ENCODE measurements at places on chromosomes 5 and 9. TPM values are rescaled to one million over a fixed set of nuclear protein-coding genes. Genes with fewer than 3 reads are reported as not detected.

GRCh38 chr5:158050421-158050820 lies 191.5 kb upstream of the CLINT1 start:
- no peak for DNase-seq

DNA sequence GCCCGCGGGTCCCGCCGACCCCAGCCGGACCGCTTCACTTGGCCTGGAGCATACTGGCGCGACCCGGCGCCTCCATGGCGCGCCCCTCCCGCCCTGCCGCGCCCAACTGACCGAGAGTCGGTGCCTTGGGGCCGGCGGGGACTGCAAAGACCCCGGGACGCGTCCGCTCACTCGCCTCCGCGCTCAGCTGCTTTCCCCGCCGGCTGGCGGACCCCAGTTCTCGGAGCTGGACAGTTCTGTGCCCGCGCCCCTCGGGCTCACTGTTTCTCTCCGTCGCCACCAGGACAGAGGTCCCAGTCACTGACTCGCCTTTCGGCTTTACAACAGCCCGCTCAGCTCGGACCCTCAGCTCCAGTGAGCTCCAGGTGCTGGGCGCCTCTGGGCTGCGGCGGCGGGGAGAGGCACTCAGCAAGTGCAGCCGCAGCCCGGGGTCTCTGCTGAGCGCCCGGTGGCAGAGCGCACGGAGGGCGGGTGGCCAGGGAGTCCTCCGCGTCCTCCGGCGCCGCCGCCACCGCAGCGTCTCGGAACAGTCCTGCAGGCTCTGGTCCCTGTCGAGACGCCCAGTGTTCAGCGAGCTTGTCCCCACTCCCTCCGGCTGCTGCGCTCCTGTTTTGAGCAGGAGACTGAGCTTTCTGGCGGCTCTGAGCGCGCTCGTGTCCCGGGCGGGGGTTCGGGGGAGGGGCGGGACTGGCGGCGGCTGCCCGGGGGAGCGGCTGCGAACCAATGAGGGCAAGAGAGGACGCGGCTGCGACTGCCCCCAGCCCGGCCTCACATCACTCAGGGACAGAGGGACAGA lies at the start of gene SMIM32:
TSS of gene SMIM32 (minus strand) at position 637 of the 796 bp plus-strand sequence. CDS start 638 bp downstream, outside the sequence.
- no peak for DNase-seq

DNA sequence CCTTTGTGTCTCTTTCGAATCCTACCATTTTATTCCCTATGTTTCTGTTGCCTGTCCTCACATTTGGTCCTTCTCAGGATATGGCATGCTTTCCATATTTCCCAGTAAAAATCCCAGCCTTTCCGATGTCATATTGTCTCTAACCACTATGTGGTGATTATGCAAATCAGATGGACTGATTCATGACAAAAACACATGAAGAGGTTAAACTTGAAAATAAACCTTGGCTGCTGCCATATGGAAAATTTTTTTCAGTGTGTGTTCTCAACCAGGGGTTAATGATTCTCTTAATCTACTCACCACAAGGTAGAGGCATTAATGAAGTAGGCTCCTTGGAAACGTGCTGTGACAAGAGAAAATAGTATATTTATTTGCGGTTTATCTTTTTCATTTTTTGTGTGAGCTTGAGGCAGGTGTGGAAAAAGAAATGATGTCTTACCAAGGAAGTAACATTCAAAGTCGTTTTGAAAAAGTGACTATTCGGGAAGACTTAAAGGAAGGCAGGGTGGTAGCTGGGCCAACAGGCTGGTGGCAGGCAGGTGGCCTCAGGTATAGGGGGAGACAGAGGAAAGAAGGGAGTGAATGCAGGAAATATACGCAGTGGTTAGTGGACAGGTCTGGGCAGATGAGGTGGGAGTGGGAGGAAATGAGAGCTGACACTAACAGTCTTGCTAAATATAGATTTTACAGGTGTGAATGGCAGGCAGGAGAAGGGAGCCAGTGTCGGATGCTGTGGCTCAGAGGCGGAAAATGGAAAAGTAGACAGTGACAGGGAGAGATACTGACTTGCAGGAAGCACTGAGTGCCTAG lies 46.2 kb downstream of the DMRT2 start:
- no peak for DNase-seq

DNA sequence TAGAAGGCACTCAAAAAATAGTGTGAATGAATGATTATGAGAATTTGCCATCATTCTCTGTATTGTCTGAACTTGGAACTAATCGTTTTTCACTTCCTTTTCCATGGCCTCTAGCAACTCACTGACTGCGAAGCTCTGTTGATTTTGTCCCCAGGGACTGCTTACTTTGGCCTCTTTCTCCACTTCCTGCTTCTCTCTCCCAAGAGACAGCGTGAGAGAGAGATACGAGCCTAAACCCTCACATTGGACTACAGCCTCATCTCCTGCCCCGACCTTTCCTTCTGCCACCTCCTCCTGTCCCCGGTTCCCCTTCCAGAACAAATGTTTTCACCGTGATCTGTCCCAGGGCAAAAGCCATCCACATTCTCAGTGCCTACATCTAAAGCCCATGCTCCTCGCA lies 300.8 kb upstream of the PANK3 start:
- DNase-seq, result no peak

DNA sequence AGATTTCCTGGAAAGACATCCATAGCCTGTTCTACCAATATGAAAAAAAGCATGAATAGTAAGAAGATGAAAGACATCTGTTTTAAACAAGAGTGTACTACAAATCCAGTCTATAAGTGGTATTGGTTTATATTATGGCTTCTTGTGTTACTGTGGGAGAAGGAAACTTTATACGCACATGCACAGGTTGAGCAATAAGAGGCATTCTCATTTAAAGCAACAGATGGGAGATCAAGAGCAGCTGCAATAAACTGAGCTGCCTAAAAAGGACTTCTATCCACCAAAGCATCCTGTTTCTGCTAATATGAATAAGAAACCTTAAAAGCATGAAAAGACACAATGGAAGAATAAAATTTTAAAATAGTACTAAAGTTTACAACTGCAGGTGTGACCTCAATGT lies 8.6 kb upstream of the PCDHB1 start:
- DNase-seq, result no peak

Gene ATG10
- 8.8 TPM for total RNA-seq

Measured in fibroblast of lung (primary cell).